ENCODE measurements at places on chromosomes 2 and 18.
A peak's percentile ranks its signal among the peaks of the same experiment; 100 is the strongest.

DNA sequence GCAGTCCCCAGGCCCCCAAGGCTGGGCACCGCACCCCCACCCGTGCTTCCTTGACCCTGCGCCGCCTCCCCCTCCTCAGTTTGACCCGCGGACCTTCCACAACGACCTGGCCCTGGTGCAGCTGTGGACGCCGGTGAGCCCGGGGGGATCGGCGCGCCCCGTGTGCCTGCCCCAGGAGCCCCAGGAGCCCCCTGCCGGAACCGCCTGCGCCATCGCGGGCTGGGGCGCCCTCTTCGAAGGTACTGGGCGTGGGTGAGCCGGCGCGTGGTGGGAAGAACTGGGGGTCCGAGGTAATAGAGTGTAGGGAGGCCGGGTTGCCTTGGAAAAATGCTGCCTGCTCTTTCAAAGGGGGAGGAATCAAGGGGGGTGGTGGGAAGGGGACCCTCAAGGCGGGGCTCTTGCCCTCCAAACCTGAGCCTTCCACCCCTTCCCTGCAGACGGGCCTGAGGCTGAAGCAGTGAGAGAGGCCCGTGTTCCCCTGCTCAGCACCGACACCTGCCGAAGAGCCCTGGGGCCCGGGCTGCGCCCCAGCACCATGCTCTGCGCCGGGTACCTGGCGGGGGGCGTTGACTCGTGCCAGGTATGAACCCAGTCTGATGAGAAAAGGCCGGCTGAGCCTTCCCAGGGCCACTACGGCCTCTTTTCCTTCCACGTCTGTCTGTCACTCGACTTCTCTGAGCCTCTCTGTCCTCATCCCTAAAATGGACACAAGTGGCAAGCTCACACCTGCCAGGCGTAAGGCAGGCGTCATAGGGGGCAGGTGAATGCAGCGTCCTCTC is 2.6 kb downstream of the PRSS56 start:
- no peak for DNase-seq

DNA sequence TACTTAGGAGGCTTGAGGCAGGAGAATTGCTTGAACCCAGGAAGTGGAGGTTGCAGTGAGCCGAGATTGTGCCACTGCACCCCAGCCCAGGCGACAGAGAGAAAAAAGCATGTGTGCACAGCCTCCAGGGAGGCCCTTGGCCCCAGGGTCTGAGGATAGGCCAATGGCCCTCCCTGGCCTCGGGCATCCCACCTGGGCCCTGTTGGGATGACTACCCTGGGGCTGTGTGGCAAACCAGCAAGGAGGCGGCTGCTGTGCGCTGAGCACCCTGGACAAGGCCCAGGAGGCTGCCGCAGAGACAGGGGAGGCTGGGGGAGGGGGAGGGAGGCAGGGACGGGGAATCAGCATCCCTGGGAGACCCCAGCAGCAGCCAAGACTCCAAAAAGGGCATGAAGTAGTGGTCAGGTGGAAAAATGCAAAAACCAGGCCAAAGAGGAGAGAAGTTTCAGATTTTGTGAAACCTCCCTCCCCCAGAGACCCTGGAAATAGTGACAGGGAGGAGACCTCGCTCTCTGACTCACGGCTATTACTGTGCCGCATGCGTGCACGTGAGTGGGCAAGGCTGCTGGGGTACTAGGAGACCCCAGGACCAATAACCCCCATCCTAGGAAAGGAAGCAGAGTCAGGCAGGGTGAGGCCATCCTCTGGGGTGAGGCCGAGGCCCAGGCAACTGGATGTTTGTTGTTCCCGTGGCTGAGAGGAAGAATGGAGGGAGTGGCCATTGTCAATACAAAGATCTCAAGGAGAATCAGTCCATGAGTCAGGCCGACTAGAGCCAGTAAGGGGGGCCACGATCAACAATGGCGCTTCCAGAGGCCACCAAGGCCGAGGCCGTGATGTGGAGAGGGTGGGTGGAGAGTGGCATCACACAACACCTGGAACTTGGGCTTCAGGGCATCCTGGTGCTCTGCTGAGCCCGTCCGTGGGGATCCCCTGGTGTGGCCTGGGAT is 16.0 kb upstream of the B3GNT7 start:
- DNase-seq, result no peak

- DNase-seq, result no peak
These were observed 562.9 kb upstream of the SETBP1 start for GRCh38 chr18:44117821-44118220.

GRCh38 chr18:61734396-61734795 is 158.4 kb downstream of the RNF152 start:
- no peak for DNase-seq

DNA sequence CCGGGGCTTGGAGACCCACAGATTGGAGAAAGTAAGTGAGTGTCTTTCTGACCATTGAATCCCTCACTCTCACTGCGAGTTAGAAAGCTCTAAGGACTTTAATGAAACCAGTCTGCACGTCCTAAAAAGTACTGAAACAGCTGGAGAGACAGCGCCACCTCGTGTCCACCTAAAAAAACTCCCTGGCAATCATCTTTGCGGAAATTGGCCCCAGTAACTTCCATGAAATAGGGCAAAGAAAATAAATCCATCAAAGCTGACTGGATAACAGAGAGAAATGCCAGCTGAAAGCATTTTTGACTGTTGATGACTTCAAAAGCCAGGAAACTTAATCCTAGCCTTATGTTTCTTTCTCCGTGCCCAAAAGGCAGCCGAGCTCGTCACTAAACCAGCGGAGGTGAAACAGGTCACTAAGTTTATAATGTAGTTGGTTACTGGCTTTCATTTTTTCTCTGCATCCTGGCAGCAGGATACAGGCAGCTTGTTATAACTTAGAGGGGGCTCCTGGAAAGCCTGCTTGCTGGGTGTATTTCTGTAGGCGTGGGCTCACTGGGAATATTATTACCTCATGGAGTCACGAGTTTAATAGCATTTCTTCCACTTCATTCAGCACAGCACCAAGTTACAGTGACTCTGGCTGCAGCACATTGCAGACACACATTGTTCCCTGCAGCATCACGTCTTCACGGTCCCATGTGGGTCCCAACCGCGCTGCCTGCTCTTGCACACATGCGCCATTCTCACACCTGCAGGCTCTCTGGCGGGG is 266.5 kb downstream of the HRH4 start:
- peak; percentile 55 for DNase-seq

DNA sequence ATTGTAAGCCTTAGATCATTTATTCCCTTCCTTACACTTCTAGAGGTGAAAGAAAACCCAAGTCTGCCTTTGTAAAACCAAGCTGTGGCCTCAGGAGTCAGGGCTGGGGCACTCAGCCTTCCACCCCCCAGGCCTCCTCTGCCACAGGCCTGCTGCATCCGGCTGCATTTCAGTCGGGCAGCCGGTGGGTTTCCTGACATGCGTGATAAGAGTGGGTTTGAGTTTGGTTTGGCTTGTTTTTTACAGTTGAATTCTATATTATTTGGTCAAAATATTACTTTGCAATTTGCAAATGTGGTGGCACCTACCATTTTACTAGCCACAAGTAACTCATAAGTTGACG is 42.4 kb downstream of the ADI1 start:
- DNase-seq, result no peak

DNA sequence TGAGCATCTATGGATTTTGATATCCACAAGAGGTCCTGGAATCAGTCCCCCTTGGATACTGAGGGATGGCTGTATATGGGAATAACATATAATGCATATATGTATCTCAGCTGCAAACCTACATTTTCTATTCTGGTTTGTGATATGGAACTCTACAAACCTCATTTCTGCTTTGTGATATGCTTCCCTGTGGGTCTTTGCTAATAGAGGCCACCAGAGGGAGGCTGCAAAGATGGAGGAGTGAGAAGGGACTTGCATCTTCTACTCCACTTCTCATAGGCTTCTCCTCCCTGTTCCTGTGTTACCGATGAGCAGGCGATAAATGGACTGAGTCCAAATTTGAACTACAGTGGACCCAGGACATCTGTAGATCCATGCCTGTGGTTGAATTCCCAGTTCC is 37.8 kb downstream of the ARID5A start:
- DNase-seq, result no peak
